Brain microvascular endothelial cell (primary cell): ENCODE measurements at places on chromosomes 13 and 19.

- no peak for DNase-seq
These were observed 4.4 kb downstream of the PRDX2 start for GRCh38 chr19:12797141-12797587.

GRCh38 chr19:41861846-41862245 lies 1.8 kb downstream of the RPS19 start:
- DNase-seq, result no peak

DNA sequence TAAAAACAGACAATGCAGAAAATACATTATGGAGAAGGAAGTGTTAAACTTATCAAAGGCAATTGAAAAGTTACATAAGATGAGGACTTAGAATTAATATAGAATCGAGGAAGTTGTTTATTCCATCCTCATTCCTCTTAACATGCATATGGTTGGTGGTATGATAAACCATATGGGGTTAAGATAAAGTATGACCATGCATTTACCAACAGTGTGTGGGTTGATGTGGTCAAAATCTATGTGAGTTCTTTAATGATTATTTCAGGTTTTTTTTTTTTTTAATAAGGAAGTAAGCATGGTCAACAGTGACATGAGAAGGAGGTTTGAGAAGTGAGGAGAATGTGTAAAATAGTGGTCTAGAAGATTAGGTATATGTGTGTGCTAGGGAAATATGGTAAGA lies 94.5 kb downstream of the TDRD3 start:
- no peak for DNase-seq

- no peak for DNase-seq
These were observed 21.4 kb downstream of the ARID3A start for GRCh38 chr19:947090-947706.

DNA sequence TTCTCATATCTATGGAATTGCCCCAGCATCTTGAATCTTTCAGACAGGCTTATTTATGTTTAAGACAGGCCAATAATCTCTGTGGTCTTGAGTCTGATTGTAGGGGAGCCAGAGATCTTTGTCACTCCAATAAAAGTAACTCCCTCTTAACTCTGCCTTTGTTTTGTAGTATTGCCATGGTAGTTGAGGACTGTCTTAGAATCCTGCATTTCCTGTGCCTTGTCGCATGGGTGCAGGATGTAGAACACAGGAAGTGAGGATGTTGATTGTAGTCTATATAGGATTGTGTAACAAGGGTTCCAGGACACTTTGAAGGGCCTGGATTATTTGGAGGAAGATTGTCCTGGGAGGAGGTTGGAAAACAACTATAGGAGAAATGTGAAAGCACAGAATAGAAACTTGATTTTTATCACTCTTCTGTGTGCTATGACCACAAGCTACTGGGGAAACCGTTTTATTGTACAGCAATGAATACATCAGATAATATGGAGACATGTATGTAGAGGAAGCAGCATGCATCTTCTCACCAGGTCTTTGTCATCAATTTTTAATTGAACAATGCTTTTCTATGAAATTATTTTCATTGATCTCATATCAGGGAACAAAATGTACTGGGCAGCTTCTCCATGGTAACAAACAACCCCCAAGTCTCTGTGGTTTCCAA lies 411.7 kb downstream of the FGF9 start:
- DNase-seq, result no peak
